ENCODE measurements at places on chromosomes 13 and 19.

DNA sequence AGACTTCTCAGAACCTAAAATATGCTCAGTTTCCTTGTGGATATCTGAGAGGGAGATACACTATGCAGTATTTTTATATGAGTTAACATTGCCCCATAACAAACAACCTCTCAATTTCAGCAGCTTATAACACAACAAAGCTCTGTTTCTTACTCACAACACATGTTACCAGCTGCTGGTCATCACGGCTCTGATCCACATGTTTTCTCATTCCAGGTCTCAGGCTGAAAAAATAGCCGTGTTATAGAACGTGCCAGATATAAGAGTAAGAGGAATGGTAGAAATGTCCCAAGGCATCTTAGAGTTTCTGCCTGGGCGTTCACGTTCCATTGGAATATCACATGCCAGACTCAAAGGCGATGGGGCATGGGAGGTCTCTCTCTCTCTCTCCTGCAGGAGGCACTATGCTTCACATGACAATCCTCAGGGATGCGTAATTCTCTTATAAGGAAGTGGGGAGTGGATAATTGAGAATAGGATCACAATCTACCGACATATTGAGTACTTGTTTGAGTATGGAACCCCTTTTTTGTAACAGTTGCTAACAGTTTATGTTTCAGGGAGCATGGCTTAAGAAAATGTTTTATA, 246.6 kb downstream of the NHLRC3 start:
- DNase-seq = no peak

GRCh38 chr13:74346960-74347359, 212.8 kb upstream of the KLF12 start:
- DNase-seq = no peak

DNA sequence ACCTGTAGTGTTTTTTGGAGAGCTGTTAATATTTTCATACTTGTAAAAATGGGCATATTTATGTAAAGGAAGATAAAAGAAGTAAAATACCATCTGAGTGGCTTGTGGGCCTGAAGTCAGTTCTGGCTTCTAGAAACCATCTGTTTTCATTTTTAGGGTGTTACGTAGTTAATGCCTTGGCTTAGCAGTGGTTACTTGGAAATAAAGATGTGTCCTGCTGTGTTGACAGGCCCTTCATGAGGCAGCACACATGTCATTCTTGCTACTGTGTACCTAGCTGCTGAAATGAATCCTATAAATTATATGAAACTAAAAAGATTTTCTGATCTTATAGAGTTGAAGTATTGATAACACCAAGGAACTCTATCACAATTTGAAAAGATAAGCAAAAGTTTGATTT, 16.0 kb downstream of the ILF3 start:
- no peak for DNase-seq

- DNase-seq = no peak
These were observed 707 bp upstream of the KLK8 start for GRCh38 chr19:51002089-51002532.

DNA sequence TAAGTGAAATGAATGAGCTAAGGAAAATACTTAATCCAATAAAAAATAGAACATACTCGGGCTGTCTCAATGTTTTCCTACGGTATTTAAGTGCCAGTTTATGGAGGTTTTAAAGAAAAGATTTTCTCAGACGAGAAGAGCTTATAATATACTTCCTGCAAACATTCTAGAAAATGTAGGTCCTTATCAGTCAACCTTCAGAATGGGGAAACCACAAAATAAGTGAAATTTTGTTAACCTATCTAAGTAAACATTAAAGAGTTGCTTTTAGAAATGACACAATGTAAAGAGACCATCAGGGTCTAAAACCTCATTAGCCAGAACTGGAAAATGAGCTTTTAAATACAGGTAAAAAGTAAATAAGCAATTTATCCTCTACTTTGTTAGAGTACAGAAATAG, 12.1 kb downstream of the MIR17HG start:
- no peak for DNase-seq

GRCh38 chr13:45238945-45239795, 38.3 kb upstream of the KCTD4 start:
- DNase-seq = no peak

- DNase-seq = no peak
These were observed 297.8 kb upstream of the DACH1 start for GRCh38 chr13:72164811-72165210.

DNA sequence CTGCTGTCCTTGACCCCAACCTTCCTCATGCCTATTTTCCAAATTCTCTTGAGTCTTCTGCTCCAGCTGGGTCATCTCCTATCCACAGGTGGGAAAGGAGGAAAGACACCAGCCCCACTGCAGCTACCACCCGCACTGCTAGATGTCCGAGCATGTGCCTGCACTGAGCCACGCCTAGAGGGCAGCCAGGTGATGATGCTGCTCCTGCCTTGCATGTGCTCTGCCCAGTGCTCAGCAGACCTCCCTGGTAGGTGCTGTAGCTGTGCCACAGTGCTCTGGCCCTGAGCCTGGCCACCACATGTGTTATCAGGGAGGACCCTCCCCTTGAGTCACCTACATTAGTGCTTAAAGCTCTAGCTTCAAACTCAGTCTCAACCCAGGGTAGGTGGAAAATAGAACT, 6.9 kb upstream of the CYSLTR2 start:
- DNase-seq = no peak

- DNase-seq = peak; percentile 35
These were observed 2.1 kb downstream of the ZNF575 start for GRCh38 chr19:43534816-43535761.

DNA sequence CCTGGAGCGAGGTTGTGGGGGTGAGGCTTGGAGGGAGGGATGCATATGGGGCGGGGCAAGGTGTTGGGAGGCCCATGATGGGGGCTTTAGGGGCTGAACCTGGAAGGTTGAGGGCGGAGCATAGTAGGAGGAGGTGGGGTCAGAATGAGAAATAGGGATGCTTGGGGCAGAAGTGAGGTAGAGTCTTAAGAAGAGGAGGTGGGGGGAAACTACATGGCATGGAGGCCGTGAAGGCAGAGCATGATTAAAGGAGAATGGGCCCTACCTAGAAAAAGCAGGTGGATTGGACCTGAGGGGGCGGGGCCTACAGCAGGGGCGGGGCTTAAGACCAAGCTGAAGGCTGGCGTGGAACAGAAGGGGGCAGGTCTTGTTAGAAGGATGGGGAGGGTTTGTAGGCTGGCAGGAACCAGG, 799 bp downstream of the NR1H2 start:
- DNase-seq = peak; percentile 65

- no peak for DNase-seq
These were observed 53.2 kb downstream of the TMED1 start for GRCh38 chr19:10782795-10783194.

GRCh38 chr19:48896191-48896720, 2.3 kb downstream of the TULP2 start:
- DNase-seq = peak; percentile 61
